ENCODE measurements at places on chromosomes 2 and 18. TPM values are rescaled to one million over a fixed set of nuclear protein-coding genes. Genes with fewer than 3 reads are reported as not detected.
A peak's percentile ranks its signal among the peaks of the same experiment; 100 is the strongest.

MEIS1 gene
- total RNA-seq, result 10.7 TPM

GRCh38 chr2:233354500-233354924 is 218 bp downstream of the DGKD start:
- no peak overlapping the region for H3K27ac ChIP-seq
- peak overlapping the region; percentile 81 for H3K4me3 ChIP-seq
- no peaks in the 10 kb centered on the region for H3K36me3 ChIP-seq
- H3K4me1 ChIP-seq, result no peaks in the 10 kb centered on the region

GRCh38 chr2:219565130-219566080 is 5.9 kb downstream of the OBSL1 start:
- peaks cover 13% of the 10 kb centered on the region for H3K27me3 ChIP-seq
- no peak overlapping the region for H3K4me3 ChIP-seq

DNA sequence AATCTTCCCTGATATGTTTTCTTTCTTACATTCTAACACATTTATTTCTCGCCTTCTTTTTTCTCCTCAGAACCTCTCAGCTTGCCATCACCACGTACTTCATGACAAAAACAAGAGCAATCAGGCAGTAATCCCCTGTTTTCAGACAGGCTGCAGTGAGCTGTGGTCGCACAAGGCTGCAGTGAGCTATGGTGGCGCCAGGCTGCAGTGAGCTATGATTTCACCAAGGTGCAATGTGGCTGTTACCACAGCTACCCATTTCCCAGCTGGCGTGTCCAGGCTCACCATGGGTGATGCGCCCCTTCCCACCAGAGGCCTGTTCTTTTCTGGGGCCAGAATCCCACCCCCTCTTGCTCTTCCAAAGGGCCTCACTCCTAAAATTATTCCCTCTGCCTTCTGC is 25.8 kb downstream of the TCF23 start:
- H3K27ac ChIP-seq, result no peak overlapping the region
- peaks cover 19% of the 10 kb centered on the region for H3K27me3 ChIP-seq
- H3K4me1 ChIP-seq, result no peaks in the 10 kb centered on the region
- no peak overlapping the region for H3K4me3 ChIP-seq
- H3K36me3 ChIP-seq, result no peaks in the 10 kb centered on the region

Data from neural progenitor cell (in vitro differentiated cells).